ENCODE measurements at places on chromosomes 16 and 17. TPM values are rescaled to one million over a fixed set of nuclear protein-coding genes. Genes with fewer than 3 reads are reported as not detected.

The HOXB6 gene
- 4.2 TPM for total RNA-seq

The KRT39 gene
- not detected for total RNA-seq

The HS3ST4 gene
- not detected for total RNA-seq

The ITGAD gene
- total RNA-seq = not detected

The GRAPL gene
- total RNA-seq = 0.54 TPM

The DPEP3 gene
- total RNA-seq = not detected

The CDRT15L2 gene
- total RNA-seq = not detected

The PROCA1 gene
- 1.1 TPM for total RNA-seq

The GJD3 gene
- total RNA-seq = 1.5 TPM

The CCL17 gene
- not detected for total RNA-seq

The KRT28 gene
- total RNA-seq = not detected

The RGS9 gene
- total RNA-seq = 3.2 TPM

DNA sequence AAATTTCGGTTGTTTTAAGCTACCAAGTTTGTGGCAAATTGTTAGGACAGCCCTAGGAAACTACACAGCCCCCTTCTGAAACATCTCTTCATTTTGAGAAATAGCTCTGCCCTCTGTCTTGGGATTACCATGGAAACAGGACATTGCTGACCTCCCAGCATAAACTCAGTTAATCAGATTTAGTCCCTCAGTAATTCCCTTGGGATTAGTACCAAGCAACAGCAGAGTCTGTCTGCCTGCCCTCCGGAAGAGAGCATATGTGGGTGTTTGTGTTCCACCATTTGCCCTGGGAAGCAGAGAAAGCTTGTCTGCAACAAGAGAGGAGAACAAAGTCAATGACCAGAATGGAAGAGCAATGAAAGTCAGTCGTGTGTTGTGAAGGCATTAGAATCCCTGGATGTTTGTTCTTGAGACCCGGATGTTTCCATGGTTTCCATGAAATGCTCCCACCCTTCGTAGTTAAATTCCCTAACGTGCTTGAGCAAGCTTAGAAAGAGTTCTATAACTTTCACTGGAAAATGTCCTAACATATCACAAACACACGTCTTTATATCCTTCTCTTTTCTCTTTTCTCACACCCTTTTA is 26.2 kb downstream of the NUDT7 start:
- H3K36me3 ChIP-seq = no peaks in the 10 kb centered on the region
- no peak overlapping the region for H3K4me3 ChIP-seq
- DNase-seq = no peak
- H3K27ac ChIP-seq = no peak overlapping the region

- no peak for DNase-seq
- no peak overlapping the region for H3K27ac ChIP-seq
- no peaks in the 10 kb centered on the region for H3K36me3 ChIP-seq
- no peaks in the 10 kb centered on the region for H3K4me1 ChIP-seq
- H3K27me3 ChIP-seq = no peaks in the 10 kb centered on the region
Measured at GRCh38 chr16:88790312-88791211, 5.5 kb upstream of the PIEZO1 start.

- H3K27me3 ChIP-seq = no peaks in the 10 kb centered on the region
- H3K36me3 ChIP-seq = no peaks in the 10 kb centered on the region
- H3K27ac ChIP-seq = no peak overlapping the region
- no peak for DNase-seq
- peaks cover 14% of the 10 kb centered on the region for H3K4me1 ChIP-seq
- H3K4me3 ChIP-seq = no peak overlapping the region
Measured at GRCh38 chr16:88295671-88296436, 86.9 kb upstream of the ZNF469 start.

GRCh38 chr17:16920628-16921020 is 51.3 kb downstream of the TNFRSF13B start:
- no peak for DNase-seq
- no peak overlapping the region for H3K27ac ChIP-seq
- H3K36me3 ChIP-seq = no peaks in the 10 kb centered on the region
- no peak overlapping the region for H3K4me3 ChIP-seq

DNA sequence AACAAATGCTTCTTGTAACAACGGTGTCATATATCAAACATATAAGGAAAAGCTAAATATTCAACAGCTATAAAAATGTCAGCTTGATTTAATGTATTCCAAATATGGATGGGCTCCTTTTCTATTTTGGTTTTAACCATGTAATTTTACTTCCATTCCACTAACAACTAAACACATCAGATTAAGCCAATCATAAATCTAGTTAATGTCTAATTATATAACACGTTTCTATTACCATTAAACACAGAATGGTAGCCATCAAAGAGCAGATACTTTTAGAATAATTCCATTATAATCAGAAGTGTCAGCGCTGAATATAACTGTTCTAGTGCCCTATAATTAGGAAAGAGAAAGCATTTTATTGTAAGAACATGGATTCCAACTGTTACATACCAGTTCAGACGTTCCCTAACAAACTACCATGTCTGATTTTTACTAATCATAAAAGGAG is 10.0 kb downstream of the CMC2 start:
- no peaks in the 10 kb centered on the region for H3K36me3 ChIP-seq
- H3K27ac ChIP-seq = no peak overlapping the region
- peak overlapping the region; percentile 39 for H3K4me3 ChIP-seq
- no peaks in the 10 kb centered on the region for H3K4me1 ChIP-seq
- DNase-seq = no peak

- H3K4me3 ChIP-seq = no peak overlapping the region
- no peak overlapping the region for H3K27ac ChIP-seq
- H3K4me1 ChIP-seq = no peaks in the 10 kb centered on the region
- H3K36me3 ChIP-seq = no peaks in the 10 kb centered on the region
- no peaks in the 10 kb centered on the region for H3K27me3 ChIP-seq
Measured at GRCh38 chr16:53358884-53359283, 75.4 kb upstream of the RBL2 start.

GRCh38 chr17:75843577-75844529 is at the start of gene UNC13D:
TSS of gene UNC13D (minus strand) at chr17:75844404. CDS start at chr17:75844337, 67 bp downstream.
- no peaks in the 10 kb centered on the region for H3K27me3 ChIP-seq
- H3K36me3 ChIP-seq = peaks cover 34% of the 10 kb centered on the region
- peaks cover 18% of the 10 kb centered on the region for H3K4me1 ChIP-seq
- peak within 1 kb of the TSS; percentile 89 for H3K27ac ChIP-seq

DNA sequence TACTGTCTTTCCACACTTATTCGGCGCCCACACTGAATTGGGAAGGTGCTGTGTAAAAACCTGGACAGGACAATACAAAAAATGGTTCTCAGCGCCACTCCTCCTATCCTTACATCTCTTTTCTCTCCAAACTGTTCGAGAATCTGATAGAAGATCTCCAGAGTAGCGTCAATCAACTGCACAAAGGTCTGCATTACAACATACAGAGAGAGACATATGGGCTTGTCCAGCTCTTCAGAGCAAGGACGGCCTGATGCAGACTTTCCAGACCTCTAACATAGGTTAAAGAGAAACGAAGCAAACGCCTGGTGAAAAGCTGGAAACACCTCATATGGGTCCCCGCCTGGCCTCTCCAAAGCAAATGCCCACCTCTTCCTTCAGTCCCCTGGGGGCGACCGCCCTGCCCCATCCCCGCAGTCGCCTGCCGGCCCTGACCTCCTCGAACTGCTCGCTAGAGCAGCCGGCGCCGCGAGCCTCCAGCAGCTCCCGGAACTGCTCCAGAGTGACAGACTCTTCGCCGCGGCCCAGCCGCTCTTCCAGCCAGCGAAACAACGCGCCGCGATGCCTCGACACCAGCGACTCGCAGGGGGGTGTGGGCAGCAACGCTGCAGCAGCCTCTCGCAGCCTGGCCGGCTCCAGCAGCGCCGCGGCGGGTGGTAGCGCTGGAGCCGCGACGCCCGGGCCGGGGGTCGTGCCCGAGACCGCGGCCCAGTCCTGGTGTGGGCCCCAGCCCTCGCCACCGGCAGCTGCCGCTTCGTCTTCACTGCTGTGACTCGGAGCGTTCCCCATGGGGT is 526 bp downstream of the ZZEF1 start:
- peak overlapping the region; percentile 98 for H3K4me3 ChIP-seq
- peak overlapping the region; percentile 91 for H3K27ac ChIP-seq
- no peak for DNase-seq
- H3K36me3 ChIP-seq = no peaks in the 10 kb centered on the region

GRCh38 chr16:2740476-2740875 is 12.0 kb upstream of the SRRM2 start:
- no peaks in the 10 kb centered on the region for H3K27me3 ChIP-seq
- no peak overlapping the region for H3K4me3 ChIP-seq
- H3K36me3 ChIP-seq = no peaks in the 10 kb centered on the region
- H3K27ac ChIP-seq = no peak overlapping the region
- no peak for DNase-seq
- H3K4me1 ChIP-seq = no peaks in the 10 kb centered on the region

- no peak for DNase-seq
- peaks cover 3% of the 10 kb centered on the region for H3K4me1 ChIP-seq
- no peaks in the 10 kb centered on the region for H3K27me3 ChIP-seq
- H3K27ac ChIP-seq = no peak overlapping the region
- H3K36me3 ChIP-seq = no peaks in the 10 kb centered on the region
Measured at GRCh38 chr17:12790249-12791106, 1.2 kb downstream of the ARHGAP44 start.

GRCh38 chr16:11361701-11362451 is 16.6 kb downstream of the RMI2 start:
- H3K36me3 ChIP-seq = no peaks in the 10 kb centered on the region
- H3K4me1 ChIP-seq = peaks cover 43% of the 10 kb centered on the region
- no peak for DNase-seq
- H3K27ac ChIP-seq = no peak overlapping the region
- H3K27me3 ChIP-seq = no peaks in the 10 kb centered on the region

GRCh38 chr16:14428043-14428442 is 202.0 kb downstream of the PARN start:
- DNase-seq = no peak
- H3K36me3 ChIP-seq = no peaks in the 10 kb centered on the region
- no peak overlapping the region for H3K27ac ChIP-seq

DNA sequence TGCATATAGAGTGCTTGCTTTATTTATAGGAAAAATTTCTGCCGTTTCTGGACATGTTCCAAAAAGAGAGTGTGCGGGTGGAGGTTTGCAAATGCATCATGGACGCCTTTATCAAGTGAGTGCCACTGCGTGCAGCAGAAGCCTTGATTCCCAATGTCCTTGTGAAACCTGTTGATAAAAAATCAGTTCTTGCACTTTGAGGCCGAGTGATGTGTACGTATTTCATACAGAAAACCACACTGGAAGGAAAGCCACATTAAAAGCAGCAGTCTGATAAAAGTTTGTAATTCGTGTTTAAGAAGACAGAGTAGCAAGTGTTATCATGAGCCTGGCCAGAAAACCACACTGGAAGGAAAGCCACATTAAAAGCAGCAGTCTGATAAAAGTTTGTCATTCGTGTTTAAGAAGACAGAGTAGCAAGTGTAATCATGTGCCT is 78.0 kb downstream of the KNOP1 start:
- no peak overlapping the region for H3K4me3 ChIP-seq
- H3K36me3 ChIP-seq = peaks cover 8% of the 10 kb centered on the region
- H3K27ac ChIP-seq = no peak overlapping the region
- DNase-seq = no peak

DNA sequence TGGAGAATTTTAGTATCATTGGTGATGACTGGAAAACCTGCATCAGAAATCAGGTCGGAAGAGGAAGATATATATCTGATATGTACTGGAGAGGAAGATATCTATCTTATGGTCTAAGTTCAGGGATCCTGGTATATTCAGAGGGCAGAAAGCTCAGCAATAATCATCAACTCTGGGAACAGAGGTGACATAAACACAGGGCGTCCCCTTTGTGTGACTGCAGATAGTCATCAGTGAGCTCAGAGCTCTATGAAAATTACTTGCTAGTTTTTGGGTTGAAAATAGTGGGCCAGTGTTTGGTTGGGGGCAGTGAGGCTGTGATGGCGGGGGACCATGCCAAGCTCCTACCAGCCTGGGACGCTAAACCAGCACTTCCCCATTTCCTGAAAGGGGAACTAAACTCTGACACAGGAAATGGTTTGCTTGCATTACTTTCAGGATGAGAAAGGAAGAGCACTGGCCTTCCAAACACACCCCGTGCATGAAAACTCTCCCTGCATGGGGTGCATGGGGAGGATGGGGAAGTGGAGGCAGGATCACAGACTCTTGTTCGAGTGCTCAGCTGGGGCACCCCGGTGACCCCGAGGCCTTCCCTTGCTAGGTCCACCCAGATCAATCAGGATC is 15.8 kb downstream of the NOD2 start:
- no peaks in the 10 kb centered on the region for H3K36me3 ChIP-seq
- peaks cover 13% of the 10 kb centered on the region for H3K4me1 ChIP-seq
- H3K27me3 ChIP-seq = no peaks in the 10 kb centered on the region
- H3K27ac ChIP-seq = no peak overlapping the region
- no peak for DNase-seq
- no peak overlapping the region for H3K4me3 ChIP-seq

DNA sequence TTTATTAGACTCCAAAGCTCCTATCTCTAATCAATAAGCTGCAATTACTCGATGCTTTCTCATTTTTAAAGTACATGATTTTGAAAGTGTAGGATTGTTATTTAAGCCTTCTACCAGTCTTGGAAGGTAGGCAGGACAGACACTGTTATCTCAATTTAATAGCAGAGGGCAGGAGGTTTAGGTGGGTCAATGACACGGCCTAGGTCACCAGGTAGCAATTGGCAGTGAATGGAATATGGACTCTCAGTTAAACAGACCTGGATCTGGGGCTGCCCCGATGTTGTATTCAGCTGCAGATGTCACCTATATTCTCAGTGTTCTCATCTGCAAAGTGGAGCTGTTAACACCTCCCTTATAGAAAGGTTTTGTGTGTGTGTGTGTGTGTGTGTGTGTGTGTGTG is 124.4 kb upstream of the ANKFN1 start:
- H3K27me3 ChIP-seq = no peaks in the 10 kb centered on the region
- H3K27ac ChIP-seq = no peak overlapping the region
- H3K36me3 ChIP-seq = no peaks in the 10 kb centered on the region
- DNase-seq = no peak
- no peak overlapping the region for H3K4me3 ChIP-seq

- H3K27ac ChIP-seq = peak overlapping the region; percentile 99
- peaks cover 14% of the 10 kb centered on the region for H3K4me1 ChIP-seq
- no peaks in the 10 kb centered on the region for H3K36me3 ChIP-seq
- DNase-seq = no peak
Measured at GRCh38 chr17:35373984-35374765, 754 bp upstream of the SLFN11 start.

GRCh38 chr17:4520894-4521600 is 22.4 kb downstream of the SPNS2 start:
- no peak overlapping the region for H3K4me3 ChIP-seq
- H3K27ac ChIP-seq = no peak overlapping the region
- DNase-seq = no peak
- no peaks in the 10 kb centered on the region for H3K27me3 ChIP-seq

DNA sequence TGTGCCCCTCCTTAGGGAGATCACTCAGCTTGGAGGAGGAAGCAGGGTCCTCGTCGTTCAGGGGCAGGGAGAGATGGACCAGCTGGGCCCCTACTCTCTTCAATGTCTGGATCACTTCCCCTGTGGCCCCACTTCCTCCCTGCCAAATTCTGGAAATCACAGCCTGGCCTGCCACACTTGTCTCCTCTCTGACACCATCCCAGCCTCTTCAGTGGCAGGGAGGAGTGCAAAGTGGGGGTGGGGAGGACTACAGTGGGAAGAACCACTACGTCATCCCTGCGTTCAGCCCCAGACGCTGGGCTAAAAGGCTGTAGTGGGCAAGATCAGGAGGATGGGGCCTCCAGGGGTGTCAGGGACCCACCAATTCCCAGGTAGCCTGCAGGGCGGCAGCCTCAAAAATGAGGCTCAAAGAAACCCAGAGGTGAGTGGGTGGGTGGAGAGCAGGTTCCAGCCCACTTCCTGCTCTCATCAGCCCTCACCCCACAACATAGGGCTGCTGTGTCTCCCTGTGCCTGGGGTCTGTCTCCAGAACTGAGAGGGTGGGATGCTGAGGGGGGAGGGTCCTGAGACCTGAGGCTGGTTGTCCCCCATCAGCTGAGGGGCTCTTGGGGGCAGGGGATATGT is 25.0 kb upstream of the TAC4 start:
- no peaks in the 10 kb centered on the region for H3K4me1 ChIP-seq
- H3K27ac ChIP-seq = no peak overlapping the region
- no peaks in the 10 kb centered on the region for H3K27me3 ChIP-seq
- DNase-seq = no peak
- no peaks in the 10 kb centered on the region for H3K36me3 ChIP-seq
- no peak overlapping the region for H3K4me3 ChIP-seq
